ENCODE measurements at places on chromosomes 4 and X. TPM values are rescaled to one million over a fixed set of nuclear protein-coding genes. Genes with fewer than 3 reads are reported as not detected.

The BRS3 gene
- total RNA-seq = not detected

The DCAF4L1 gene
- total RNA-seq = under 0.01 TPM

The GLOD5 gene
- total RNA-seq = not detected

The NAA15 gene
- 18.8 TPM for total RNA-seq

The CT45A5 gene
- total RNA-seq = not detected

Measured in skeletal muscle tissue (tissue), 5 donors.